ENCODE measurements at places on chromosomes 2 and 18. TPM values are rescaled to one million over a fixed set of nuclear protein-coding genes. Genes with fewer than 3 reads are reported as not detected.

- no peaks in the 10 kb centered on the region for H3K4me1 ChIP-seq
- DNase-seq, result no peak
- H3K36me3 ChIP-seq, result peaks cover 3% of the 10 kb centered on the region
- no peak overlapping the region for H3K27ac ChIP-seq
Measured at GRCh38 chr2:189249171-189249570, 69.6 kb upstream of the COL5A2 start.

- no peaks in the 10 kb centered on the region for H3K27me3 ChIP-seq
- H3K27ac ChIP-seq, result no peak overlapping the region
- DNase-seq, result no peak
- H3K36me3 ChIP-seq, result no peaks in the 10 kb centered on the region
- H3K4me3 ChIP-seq, result no peak overlapping the region
- H3K4me1 ChIP-seq, result peaks cover 18% of the 10 kb centered on the region
Measured at GRCh38 chr18:62720048-62720447, 4.7 kb downstream of the PHLPP1 start.

DNA sequence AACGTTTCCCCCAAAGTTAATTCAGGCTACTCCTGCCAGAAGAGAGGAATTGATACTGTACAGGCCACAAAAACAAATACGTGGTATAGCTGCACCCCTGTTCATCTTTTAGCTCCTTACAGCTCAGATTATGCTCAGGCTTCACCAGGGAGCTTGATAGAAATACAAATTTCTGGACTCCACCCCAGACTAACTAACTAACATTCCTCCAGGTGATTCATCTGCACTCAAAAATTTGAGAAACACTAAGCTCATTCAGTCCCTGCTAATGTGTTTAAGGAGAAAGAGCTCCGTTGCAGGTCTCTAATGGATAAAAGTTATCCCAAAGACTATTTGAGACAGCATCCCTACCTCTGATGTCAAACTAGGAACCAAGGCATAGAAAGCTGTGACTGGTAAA lies 36.8 kb upstream of the UNC80 start:
- no peaks in the 10 kb centered on the region for H3K4me1 ChIP-seq
- no peaks in the 10 kb centered on the region for H3K36me3 ChIP-seq
- peaks cover 17% of the 10 kb centered on the region for H3K27me3 ChIP-seq
- no peak overlapping the region for H3K27ac ChIP-seq

CABYR gene
- total RNA-seq, result 2.4 TPM

DNA sequence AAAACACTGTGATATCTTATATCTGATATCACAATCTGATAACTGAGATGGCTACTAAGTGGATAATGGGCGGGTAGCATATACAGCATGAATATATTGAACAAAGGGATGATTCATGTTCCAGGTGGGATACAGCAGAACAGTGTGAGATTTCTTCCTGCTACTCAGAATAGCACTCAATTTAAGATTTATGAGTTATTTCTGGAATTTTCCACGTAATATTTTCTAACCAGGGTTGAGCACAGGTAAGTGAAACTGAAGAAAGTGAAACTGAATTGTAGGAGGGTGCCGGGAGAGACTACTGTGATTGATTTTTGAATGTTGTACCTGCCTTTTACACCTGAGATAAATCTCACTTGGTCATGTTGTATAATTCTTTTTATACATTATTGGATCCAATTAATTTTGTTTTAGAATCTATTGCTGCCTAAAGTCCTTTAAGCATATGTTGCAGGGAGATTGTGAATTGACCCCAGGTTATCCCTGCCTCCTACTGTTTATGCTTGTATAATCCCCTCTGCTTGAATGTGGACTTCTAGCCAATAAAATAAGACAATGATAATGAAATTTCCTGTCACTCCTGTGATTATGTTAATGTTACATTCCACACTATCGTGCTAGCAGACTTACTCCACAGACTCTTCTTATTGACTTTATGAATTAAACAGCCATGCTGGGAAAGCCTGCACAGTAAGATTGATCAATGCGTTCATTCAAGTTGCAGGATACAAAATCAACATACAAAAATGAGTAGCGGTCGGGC lies 67.6 kb upstream of the RBBP8 start:
- no peak for DNase-seq
- H3K27me3 ChIP-seq, result peaks cover 54% of the 10 kb centered on the region
- H3K4me1 ChIP-seq, result peaks cover 7% of the 10 kb centered on the region

MPV17 gene
- total RNA-seq, result 48.6 TPM

- H3K36me3 ChIP-seq, result no peaks in the 10 kb centered on the region
- no peak overlapping the region for H3K4me3 ChIP-seq
- H3K4me1 ChIP-seq, result no peaks in the 10 kb centered on the region
- DNase-seq, result no peak
- no peaks in the 10 kb centered on the region for H3K27me3 ChIP-seq
Measured at GRCh38 chr2:21317131-21317530, 193.4 kb downstream of the TDRD15 start.

GRCh38 chr2:11437602-11438001 lies 28.4 kb downstream of the E2F6 start:
- no peaks in the 10 kb centered on the region for H3K4me1 ChIP-seq
- no peaks in the 10 kb centered on the region for H3K27me3 ChIP-seq
- H3K27ac ChIP-seq, result no peak overlapping the region
- H3K36me3 ChIP-seq, result peaks cover 3% of the 10 kb centered on the region
- no peak for DNase-seq
- H3K4me3 ChIP-seq, result no peak overlapping the region

VWA3B gene
- total RNA-seq, result not detected

GRCh38 chr2:220509966-220510365 lies 882.5 kb downstream of the SLC4A3 start:
- H3K4me1 ChIP-seq, result no peaks in the 10 kb centered on the region
- no peak for DNase-seq
- H3K27ac ChIP-seq, result no peak overlapping the region
- no peak overlapping the region for H3K4me3 ChIP-seq
- H3K27me3 ChIP-seq, result no peaks in the 10 kb centered on the region
- H3K36me3 ChIP-seq, result no peaks in the 10 kb centered on the region

- no peak for DNase-seq
- no peaks in the 10 kb centered on the region for H3K36me3 ChIP-seq
- peaks cover 5% of the 10 kb centered on the region for H3K4me1 ChIP-seq
- no peak overlapping the region for H3K4me3 ChIP-seq
Measured at GRCh38 chr2:27756544-27757498, 14.7 kb upstream of the MRPL33 start.

DNA sequence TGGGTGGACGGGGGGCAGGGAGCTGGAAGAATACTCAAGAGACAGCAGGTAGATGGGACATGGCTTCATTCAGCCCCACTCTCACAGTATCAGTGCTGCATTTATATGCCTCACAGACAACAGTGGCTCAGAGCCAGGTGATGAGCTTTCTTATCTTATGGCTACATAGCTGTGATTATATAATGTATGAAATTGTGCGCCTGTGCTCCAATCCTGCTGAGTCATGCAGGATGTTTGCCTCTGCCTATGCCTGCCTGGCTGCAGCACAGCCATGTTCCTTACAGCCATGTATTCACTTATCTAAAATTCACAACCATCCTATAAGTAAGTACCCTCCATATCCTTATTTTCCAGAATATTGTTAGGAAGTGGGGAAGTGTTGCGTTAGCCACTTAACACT lies 37.7 kb upstream of the RNF103 start:
- DNase-seq, result no peak
- H3K36me3 ChIP-seq, result no peaks in the 10 kb centered on the region
- no peaks in the 10 kb centered on the region for H3K27me3 ChIP-seq

DNA sequence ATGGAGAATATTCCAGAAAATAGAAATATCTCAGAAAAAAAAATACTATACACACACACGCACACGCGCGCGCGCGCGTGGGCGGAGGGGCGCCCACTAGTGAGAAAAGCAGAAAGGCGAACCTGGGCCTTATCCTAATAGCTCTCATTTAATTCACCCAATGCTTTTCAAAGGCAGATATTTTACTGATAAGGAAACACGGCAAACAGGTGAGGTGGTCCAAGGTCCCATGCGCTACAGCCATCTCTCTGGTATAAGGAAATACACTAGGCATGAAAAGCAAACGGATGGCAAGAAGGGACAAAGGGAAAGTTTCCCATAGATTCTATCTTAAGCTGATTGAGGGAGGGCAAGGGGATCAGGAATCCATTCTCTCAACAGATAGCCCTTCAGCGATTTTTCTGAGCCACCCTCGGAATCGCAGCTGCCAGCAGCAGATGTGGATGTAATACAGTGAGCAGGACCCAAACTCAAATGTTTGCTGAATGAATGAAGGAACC lies 136.7 kb downstream of the TMEM247 start:
- peak; percentile 14 for DNase-seq
- peak overlapping the region; percentile 98 for H3K4me3 ChIP-seq
- peaks cover 6% of the 10 kb centered on the region for H3K36me3 ChIP-seq
- H3K4me1 ChIP-seq, result peaks cover 25% of the 10 kb centered on the region
- H3K27me3 ChIP-seq, result no peaks in the 10 kb centered on the region

GRCh38 chr2:219578811-219579613 lies 6.9 kb downstream of the INHA start:
- DNase-seq, result no peak
- H3K4me1 ChIP-seq, result peaks cover 2% of the 10 kb centered on the region
- H3K36me3 ChIP-seq, result peaks cover 4% of the 10 kb centered on the region
- H3K27me3 ChIP-seq, result peaks cover 41% of the 10 kb centered on the region
- H3K4me3 ChIP-seq, result no peak overlapping the region
- no peak overlapping the region for H3K27ac ChIP-seq

GRCh38 chr2:167769020-167769419 lies 478.4 kb downstream of the STK39 start:
- no peak overlapping the region for H3K4me3 ChIP-seq
- no peaks in the 10 kb centered on the region for H3K27me3 ChIP-seq
- H3K36me3 ChIP-seq, result no peaks in the 10 kb centered on the region
- no peaks in the 10 kb centered on the region for H3K4me1 ChIP-seq
- H3K27ac ChIP-seq, result no peak overlapping the region

DNA sequence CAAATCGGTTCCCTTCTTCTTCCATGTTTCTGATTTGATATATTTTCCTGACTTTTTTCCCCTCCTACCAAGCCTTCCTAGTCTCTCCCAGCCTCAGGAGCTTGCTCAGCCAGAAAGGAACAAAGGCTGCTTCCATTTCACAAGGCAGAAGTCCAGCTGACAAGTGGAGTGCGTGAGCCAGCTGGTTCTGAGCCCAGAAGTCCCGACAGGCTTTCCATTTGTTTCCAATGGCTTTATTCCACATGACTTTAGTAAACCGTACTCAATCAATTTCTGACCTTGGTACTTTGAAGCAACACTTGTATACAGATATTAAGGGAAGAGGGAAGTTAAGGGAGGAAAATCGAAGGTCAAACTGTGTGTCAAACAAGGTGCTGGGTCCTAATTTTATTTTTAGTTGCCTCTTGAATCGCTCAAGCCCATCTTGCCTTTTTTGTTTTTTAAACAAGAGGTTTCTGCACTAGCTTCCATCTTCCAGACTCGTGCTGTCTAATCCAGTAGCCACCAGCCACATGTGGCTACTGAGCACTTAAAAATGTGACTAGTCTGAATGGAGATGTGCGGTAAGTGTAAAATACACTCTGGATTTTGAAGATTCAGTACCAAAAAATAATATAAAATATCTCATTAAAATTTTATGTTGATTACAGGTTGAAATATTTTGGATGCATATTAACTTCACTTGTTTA lies 36.2 kb downstream of the WIPF1 start:
- no peaks in the 10 kb centered on the region for H3K27me3 ChIP-seq
- peaks cover 11% of the 10 kb centered on the region for H3K4me1 ChIP-seq
- H3K4me3 ChIP-seq, result no peak overlapping the region
- H3K27ac ChIP-seq, result peak overlapping the region; percentile 94
- no peak for DNase-seq
- peaks cover 6% of the 10 kb centered on the region for H3K36me3 ChIP-seq

- peaks cover 45% of the 10 kb centered on the region for H3K27me3 ChIP-seq
- no peak overlapping the region for H3K27ac ChIP-seq
- peaks cover 4% of the 10 kb centered on the region for H3K4me1 ChIP-seq
Measured at GRCh38 chr2:9107168-9108025, 99.2 kb upstream of the ASAP2 start.

- H3K27ac ChIP-seq, result no peak overlapping the region
- peaks cover 2% of the 10 kb centered on the region for H3K4me1 ChIP-seq
- no peak for DNase-seq
Measured at GRCh38 chr2:819601-820000, 131.0 kb upstream of the SNTG2 start.

BZW1 gene
- total RNA-seq, result 235 TPM

POTEJ gene
- total RNA-seq, result not detected

CLHC1 gene
- 3.5 TPM for total RNA-seq

DNA sequence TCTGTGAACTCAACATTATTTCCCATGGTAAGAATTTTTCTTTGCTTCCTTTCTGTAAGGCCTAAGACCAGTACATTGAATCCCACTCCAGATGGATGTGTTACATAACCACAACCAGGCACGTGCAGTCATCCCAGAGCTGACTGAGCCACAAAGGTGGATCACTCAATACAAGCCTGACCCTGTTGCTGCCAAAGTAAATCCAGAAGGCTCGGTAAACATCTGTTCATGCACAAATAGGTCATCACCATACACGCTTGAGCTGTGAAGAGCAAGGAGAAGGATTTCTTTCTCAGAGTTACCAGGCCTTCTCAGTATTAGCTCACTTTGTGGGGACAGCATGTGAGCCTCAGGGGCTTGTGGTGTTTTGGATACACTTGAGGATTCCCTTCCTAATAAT lies 791.4 kb upstream of the FANCL start:
- H3K36me3 ChIP-seq, result no peaks in the 10 kb centered on the region
- DNase-seq, result no peak
- no peak overlapping the region for H3K27ac ChIP-seq
- no peaks in the 10 kb centered on the region for H3K4me1 ChIP-seq

SLC5A6 gene
- total RNA-seq, result 147 TPM

DNA sequence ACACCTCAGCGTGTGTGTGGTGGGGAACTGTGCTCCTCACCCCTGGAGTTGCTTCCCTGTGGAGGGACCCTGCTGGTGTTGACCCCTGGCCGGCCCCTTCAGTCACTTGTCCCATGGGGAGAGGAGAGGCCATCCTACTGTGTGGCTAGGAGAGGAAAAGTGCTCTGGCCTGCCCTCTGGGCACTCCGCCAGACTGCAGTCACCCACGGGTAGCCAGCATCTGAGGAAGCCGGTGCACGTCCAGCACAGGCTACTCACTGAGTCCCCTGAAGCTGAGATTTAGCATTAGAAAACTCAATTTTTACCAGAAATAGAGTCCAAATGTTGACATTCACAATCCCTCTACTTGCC lies 211.5 kb upstream of the RAB6C start:
- peaks cover 5% of the 10 kb centered on the region for H3K27me3 ChIP-seq
- no peaks in the 10 kb centered on the region for H3K4me1 ChIP-seq
- no peak overlapping the region for H3K4me3 ChIP-seq
- no peak for DNase-seq
- H3K36me3 ChIP-seq, result no peaks in the 10 kb centered on the region

GRCh38 chr18:70523792-70524182 lies 234.9 kb downstream of the SOCS6 start:
- H3K4me3 ChIP-seq, result no peak overlapping the region
- H3K27me3 ChIP-seq, result peaks cover 12% of the 10 kb centered on the region
- no peaks in the 10 kb centered on the region for H3K36me3 ChIP-seq
- no peak for DNase-seq

SETBP1 gene
- total RNA-seq, result 0.83 TPM

DNA sequence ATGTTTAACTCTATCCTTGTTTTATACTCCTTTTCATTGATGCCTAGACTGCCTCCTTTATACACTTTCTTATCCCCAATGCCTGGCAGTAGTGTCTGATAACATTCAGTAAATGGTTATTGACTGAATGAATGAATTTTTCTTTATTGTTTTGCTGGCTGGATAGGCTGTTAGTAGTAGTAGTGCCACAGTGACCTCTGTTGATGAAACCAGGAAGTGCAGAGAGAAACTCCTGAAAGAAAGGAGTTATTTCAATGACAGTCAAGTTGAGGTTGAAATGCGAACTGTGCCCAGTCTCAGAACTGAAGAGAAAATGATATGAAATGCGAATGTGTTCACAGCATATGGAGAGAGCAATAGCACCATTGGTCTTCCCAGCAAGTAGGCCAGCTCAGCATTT lies 26.8 kb upstream of the SLC9A2 start:
- no peak for DNase-seq
- H3K27ac ChIP-seq, result no peak overlapping the region
- no peaks in the 10 kb centered on the region for H3K36me3 ChIP-seq
- no peaks in the 10 kb centered on the region for H3K4me1 ChIP-seq

Data from T-helper 17 cell (primary cell).